ENCODE measurements at places on chromosomes 2 and 18.

GRCh38 chr2:120358734-120359465 lies 13.0 kb downstream of the INHBB start:
- no peak for DNase-seq

DNA sequence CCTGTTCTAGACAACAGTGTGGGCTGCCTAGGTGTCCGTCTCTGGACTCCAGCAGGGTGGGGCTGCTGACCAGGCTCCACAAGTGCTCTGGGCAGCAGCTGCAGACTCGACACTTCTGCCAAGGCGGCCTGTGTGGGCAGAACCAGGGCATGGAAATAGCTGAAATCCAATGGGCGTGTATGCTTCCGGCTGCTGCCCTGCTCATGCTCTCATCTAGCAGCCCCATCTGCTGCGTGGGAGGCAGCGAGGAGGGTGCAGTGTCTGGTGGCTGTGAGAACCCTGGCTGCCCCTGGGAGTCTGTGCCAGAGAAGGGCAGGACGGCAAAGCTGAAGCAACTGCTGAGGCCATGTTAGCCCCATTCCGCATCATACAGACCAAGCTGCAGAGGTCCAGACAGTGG lies 174.9 kb downstream of the SOX11 start:
- DNase-seq, result no peak

GRCh38 chr2:229660951-229661350 lies 53.4 kb downstream of the DNER start:
- no peak for DNase-seq

- no peak for DNase-seq
Measured at GRCh38 chr2:196594158-196594557, 45.4 kb upstream of the CCDC150 start.

- no peak for DNase-seq
Measured at GRCh38 chr2:167492486-167492885, 604.2 kb downstream of the XIRP2 start.

DNA sequence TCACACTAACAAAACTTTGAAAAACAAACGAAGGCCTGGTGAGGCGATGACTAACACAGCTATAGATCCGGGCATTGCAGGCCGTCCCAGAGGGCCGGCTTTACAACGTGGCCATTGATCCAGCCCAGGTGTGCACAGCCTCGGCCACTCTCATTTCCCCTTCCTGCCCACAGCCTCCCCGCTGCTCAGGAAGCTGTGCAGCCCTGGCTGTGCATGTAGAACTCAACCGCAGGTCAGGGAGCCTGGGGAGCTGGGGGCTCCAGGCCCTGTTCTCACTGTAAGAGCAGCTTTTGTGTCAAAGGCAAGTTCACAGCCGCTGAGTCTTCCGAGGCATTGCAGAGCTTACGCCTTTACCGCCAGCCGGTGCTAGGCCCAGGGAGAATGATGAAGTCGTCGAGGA lies 87.2 kb downstream of the LONRF2 start:
- peak; percentile 89 for DNase-seq

- no peak for DNase-seq
Measured at GRCh38 chr2:230234122-230234722, 8.7 kb downstream of the SP140 start.

DNA sequence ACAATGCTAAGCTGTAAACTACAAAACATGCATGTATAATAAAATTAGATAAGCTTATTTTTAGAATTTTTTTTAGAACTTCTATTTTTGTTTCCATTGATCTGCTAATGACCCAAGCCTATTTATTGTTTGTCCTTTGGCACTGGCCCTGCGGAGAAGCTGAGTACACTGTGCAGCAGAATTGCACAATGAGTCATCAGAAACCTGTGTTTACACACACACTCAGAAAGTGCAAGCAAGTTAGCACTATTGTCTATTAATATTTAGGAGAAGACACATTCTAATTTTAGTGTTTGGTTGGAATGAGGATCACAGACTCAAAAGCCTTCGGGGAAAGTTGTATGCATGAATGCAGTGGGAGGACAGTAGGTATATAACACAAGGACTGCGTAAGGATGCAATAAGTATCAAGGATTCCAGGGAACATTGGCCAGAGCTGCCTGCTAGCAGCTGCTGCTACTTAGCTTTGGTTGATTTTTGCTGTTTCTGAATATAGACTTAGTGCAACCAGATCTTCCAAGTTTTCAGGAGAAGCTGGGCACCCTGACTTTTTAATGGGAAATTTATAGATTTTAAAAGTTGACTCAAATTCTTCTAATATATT lies 128.2 kb downstream of the KCNH7 start:
- no peak for DNase-seq

GRCh38 chr2:60529136-60529784 lies 24.2 kb downstream of the BCL11A start:
- no peak for DNase-seq

GRCh38 chr2:119264781-119265692 lies 41.4 kb downstream of the STEAP3 start:
- DNase-seq, result peak; percentile 66

GRCh38 chr2:69916106-69916505 lies 1.2 kb downstream of the MXD1 start:
- no peak for DNase-seq

DNA sequence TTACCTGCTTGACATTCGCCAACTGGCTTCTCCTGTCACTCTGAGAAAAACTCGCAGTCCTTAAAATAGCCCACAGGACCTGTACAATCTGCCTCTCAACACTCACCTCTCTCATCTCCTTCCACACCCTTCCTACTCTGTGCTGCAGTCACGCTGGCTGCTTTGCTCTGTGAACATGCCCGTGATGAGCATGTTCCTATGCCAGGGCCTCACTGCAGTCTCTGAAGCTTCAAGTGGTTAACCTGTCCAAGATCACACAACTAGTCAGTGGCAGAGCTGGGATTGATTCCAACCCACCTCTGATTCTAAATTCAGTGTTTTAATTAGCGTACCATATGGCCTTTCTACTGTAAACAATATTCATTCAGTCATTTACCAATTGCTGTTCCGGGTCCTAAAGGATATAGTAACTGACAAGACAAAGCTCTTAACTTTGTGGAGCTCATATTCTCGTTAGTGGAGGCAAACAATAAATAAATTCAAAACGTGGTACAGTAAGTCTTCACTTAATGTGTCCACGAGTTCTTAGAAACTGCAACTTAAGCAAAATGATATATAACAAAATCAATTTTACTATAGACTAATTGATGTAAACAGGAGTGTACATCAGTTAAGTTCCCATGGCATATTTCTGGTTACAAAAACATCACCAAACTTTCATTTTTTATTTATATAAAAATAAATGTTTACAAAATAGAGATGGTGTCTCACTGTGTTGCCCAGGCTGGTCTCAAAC lies 38.9 kb upstream of the FBXO11 start:
- DNase-seq, result no peak

GRCh38 chr18:75063196-75063595 lies 145.7 kb downstream of the PTGR3 start:
- DNase-seq, result no peak
